ENCODE measurements at places on chromosomes 5 and 9.
A peak's percentile ranks its signal among the peaks of the same experiment; 100 is the strongest.

DNA sequence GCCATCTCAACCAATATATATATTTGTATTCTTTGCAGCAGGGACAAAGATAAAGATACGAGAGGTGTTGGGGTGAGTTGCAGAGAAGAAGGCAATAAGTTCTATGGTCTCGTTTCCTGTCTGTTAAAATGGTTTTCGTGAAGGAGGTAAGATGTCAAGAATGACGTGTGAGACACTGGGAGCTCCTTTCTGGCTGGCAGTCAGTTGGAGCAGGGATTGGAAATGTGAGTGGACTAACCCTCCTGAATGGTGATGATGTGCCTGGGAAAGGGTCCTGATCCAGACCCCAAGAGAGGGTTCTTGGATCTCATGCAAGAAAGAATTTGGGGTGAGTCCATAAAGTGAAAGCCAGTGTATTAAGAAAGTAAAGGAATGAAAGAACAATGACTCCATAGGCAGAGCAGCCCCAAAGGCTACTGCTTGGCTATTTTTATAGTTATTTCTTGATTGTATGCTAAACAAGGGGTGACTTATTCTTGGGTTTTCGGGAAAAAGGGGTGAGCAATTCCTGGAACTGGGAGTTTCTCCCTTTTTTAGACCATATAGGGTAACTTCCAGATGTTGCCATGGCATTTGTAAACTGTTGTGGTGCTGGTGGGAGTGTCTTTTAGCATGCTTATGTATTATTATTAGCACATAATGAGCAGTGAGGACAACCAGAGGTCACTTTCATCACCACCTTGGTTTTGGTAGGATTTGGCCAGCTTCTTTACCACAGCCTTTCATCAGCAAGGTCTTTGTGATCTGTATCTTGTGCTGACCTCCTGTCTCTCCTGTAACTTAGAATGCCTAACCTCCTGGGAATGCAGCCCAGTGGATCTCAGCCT is 53.7 kb downstream of the SPATA31C2 start:
- DNase-seq: no peak

DNA sequence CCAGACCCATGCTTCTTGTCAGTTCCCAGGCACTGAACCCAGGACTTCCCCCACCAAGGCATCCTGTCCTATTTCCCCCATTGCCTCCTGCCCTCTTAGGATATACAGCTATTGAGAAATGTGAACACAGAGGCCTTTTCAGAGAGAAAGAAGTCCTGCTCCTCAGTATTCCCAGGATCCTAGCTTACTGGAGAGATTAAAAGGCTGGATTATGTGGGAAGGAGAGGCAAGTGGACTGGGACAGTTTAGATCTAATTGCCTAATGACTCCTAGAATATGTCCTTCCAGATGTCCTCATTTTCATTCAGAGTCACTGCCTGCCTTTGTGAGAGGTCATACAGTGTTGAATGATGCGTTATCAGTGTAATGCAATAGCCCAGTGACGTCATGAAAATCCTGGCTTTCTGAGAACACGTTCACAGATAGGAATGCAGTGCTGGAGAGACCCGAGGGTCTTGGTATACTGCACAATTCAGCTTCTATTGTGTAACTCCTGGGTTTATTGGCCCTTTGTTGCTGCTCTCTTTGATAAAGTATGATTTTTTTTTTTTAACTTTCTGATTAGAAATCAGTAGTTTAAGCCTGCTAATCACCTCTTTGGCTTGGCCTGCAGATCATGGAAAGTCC is 26.2 kb downstream of the WWC1 start:
- no peak for DNase-seq

GRCh38 chr5:151080613-151081430 is at the start of gene TNIP1:
Gene TNIP1, minus strand, starts transcription at chr5:151081034. Its CDS starts 15,939 bp downstream, at chr5:151065095.
- DNase-seq: peak; percentile 90

DNA sequence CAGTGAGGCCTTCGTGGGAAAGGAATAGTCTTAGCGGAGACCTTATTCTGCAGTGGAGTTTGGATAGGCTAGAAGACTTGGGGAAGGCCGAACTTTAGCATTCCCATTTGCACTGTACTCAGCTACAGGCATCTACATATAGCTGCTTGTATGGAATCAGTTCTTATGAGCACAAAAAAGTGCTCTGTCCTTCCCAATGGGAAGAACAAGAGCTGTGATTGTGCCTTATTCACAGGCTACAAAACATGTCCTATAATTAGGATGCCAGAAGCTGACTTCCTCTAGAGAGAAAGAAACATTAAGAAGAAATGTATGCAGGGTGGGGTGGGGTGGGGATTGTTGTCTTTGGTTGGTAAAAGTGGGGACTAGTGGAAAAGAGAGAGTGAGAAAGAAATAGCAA is 154.7 kb downstream of the ATP10B start:
- DNase-seq: no peak

DNA sequence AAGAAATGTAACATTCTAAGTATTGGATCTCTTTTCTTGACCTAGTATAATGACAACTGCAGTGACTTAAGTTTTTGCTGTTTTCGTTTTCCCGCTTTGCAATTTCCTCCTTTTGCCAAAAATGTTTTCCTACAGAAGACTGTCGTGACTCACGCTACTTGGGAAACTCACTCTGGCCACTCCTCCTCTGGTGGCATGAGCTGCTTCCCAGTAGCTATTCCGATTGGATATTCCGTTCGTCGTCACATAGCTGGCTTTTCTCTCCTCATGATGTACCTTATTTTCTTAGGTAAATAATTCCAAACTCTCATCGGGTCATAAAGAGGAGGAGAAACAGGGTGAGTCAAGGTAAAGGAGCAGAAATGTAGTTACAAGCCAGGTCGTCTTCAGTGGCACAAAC is 64.9 kb downstream of the GOLPH3 start:
- no peak for DNase-seq

DNA sequence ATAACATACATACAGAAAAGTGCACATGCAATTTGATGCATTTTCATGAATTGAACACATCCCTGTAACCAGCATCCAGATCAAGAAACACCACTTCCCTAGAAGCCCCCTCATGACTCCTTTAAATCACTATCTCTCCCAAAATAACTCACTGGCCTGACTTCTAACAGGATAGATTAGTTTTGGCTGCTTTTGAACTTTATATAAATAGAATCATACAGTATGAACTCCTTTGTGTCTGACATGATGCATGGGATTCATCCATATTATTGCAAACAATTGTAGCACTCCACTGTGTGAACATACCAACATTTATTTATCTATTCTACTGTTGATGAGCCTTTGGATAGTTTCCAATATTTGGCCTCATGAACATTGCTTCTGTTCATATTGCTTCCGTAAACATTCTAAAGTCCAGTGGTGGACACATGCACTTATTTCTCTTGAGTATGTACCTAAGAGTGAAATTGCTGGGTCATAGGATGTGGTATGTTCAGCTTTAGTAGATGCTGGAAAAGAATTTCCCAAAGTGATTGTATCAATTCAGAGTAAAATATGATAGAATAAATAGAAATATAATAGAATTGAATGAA is 148.7 kb upstream of the GDNF start:
- no peak for DNase-seq

DNA sequence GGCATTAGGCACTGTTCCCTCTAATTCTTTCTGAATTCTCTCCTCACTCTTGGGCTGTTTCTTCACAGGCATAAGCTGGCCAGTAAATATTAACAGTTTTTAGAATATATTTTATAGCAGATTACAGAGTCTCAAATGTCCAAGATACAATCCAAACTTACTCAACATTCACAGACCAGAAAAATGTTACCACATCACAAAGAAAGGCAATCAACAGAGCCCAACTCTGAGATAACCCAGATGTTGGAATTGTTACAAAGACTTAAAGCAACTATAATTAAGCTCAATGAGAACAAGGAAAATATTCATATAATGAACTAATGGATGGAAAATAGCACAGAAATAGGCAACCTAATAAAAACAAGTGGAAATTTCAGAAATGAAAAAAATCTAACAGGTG is 401.1 kb upstream of the RGMB start:
- no peak for DNase-seq

Measured in stimulated activated CD8-positive, alpha-beta memory T cell treated with anti-CD3 and anti-CD28 coated beads, Interleukin-15, amount 100 ng/mL, for 24 hours (primary cell).